DMS79 (cell line): ENCODE measurements at places on chromosomes 12 and 14.

DNA sequence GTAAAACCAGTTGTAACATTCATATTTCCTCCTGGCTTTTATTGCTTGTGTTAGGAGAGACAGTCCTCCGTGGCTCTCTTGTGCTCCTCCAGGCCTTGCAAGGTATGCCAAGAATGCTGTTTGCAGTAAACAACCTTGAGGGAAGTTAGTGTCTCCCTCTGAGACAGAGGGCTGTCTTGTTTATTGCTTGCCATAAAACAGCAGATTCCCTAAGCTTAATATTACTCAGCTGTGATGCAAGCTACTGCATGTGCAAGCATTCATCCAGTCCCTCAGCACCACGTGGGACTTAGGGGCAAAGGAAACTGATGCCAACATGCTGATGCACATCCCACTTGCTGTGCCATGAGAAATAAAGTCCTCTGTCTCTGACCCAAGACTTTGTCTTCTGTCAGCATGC is 6.6 kb downstream of the POMT2 start:
- no peak for DNase-seq

DNA sequence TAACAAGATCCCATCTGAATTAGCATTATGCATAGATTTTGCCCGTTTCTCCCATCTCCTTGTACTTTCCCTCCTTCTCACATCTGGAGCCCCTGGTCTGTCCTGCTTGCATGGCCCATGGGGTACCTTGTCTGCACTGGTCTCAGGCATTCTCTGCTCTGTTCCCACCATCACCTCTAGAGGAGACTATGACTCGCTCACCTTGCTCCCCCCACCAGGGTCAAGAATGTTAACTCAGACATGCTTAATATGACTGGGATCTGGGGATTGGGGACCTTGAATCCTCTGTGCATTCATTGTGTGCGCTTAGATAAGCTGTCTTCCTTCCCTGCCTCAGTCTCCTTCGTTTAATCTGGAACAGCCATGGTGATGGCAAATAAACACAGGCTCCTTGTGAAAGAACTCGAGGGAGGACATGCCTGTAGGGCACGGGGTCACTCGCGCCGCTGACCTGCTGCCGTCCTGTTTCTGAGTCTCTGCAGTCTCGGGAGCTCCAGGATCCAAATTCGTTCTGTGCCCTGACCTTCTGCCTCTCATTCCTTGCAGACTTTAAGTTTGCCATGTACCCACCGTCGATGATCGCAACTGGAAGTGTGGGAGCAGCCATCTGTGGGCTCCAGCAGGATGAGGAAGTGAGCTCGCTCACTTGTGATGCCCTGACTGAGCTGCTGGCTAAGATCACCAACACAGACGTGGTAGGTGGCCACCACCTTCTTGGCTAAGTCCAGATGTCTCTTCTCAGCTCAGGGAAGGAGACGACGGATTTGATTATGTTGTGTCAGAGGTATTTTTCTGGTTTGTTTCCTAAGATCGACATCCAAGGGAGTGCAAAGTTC is 15.0 kb downstream of the CCND2 start:
- DNase-seq = no peak

DNA sequence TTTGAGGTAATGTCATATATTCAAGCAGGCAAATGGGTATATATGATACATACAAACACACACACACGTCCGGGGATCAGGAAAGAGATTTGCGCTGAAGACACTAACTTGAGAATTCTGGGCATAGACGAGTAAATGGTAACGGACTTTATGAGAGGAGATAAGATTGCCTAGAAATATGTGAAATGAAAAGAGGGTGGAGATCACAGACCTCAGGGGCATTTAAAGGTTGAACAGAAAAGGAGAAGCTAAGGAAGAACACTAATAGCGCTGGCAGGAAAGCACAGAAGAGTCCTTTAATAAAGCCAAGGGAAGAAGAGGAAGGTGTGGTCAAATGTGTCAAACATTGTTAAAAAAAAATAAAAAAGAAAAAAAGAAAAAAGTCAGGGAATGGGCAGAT is 13.1 kb downstream of the CRY1 start:
- no peak for DNase-seq

DNA sequence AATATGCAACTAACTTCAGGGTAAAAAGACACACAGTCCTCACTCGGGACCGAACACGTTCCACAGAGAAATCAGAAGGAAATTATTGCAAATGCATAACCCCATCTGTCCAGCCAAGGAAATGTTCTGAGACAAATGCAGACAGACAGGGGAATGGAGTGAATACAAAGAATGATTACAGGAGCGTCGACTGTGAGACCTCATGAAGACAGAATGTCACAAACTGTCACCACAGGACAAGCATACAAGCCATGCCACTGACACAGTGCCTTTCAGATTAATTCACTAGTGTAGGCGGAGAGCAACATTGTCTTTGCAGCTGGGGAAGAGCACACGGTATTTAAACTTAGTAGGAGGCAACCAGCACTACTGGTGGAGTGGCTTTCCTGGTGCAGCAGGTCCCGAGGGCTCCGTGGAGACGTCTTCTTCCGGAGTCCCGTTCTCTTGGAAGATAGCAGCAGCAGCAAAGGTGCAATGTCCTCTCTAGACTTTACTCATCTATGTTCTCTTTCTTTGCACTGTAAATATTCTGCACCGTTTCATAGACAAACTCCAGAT is 44.6 kb downstream of the FBXO21 start:
- DNase-seq = no peak

DNA sequence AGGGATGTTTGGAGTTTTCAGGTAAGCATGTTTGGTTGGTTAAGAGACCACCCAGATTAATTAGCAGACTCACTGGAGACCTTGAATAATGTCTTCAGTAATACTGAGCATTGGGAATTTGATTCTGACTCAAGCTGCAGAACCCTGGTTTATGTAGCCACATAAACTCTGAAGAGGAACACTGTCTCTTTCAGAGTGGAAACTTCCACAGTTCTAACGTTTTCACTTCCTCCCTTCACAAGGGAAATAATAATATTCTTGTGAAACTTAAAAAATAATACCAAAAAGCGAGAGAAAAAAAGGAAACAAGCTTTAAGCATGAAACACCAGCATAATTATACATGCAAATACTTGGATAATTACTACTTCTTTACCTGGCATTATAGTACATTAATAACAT is 40.0 kb upstream of the ST8SIA1 start:
- DNase-seq = no peak

GRCh38 chr14:61559641-61560201 is 135.6 kb upstream of the HIF1A start:
- DNase-seq = no peak

GRCh38 chr12:9066755-9067423 is 48.8 kb downstream of the A2M start:
- DNase-seq = no peak

DNA sequence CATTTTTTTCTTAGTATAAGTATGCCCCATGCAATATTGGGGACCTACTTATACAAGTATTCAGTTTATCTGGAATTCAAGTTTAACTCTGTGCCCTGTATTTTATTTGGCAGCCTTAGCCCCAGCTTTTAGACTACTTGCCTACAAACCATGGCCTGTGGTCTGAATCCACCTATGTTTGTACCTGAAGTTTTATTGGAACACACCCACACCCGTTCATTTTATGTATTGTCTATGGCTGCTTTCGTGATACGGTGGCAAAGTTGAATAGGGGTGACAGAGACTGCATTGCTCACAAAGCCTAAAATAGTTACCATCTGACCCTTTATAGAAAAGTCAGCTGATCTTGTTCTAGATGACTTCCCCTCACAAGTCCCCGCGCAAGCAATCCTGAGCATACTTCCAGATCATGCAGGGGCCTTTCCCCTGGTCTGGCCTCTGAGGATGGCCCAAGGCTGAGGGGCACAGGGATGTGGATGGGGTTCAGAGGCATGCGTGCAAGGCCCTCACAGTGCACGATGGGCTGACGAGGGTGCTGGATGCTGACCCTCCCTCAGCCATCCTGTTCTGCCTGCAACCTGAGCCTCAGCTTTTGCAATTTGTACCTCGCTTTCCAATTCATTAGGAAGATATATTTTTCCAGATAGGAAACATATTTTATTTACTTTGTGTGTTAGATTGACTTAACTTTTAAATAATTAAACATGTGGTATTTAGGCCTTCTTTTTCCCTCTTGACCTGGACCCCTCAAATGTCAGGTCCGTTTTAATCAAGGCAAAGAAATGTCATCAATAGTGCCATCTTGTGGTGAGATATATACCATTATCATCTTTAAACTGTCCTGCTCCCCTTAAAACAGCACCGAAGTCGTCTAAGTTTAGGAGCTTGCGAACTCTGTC is 527.3 kb upstream of the CCDC196 start:
- DNase-seq = no peak

DNA sequence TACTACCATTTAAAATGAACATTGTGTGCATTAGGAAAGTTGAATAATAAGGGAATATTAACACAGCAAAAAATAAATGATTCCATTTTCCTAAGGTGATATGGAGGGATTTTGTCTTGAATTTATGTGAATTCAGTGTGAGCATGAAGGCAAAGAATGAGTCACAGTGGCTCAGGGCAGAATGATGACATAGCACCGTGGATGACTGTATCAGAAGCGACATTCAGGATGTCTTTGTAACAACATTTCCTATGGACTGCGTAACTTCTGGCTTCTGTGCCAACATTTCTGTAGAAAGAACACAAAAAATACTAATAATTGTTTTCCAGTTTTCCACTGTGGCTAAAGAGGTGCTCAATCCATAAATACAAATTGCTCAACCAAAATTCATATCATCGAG is 54.6 kb downstream of the TTC8 start:
- DNase-seq = no peak

GRCh38 chr12:99026332-99027054 is 381.4 kb downstream of the APAF1 start:
- no peak for DNase-seq

DNA sequence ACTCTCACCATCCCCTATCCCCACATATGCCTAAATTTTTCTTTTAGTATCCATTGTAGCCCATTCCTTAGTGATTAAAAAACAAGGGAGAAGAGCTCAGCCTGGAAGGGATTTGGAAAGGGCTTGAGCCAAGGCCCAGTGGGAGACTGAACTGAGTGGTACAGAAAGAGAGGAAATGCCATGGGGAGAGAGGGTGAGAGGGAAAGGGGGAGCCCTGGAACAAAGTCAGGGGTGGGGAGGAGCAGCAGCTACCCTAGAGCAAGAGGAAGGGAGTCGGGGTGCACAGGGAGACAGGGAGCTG is 2.6 kb upstream of the ATN1 start:
- no peak for DNase-seq

GRCh38 chr12:71046215-71046614 is 111.6 kb downstream of the TSPAN8 start:
- DNase-seq = no peak

DNA sequence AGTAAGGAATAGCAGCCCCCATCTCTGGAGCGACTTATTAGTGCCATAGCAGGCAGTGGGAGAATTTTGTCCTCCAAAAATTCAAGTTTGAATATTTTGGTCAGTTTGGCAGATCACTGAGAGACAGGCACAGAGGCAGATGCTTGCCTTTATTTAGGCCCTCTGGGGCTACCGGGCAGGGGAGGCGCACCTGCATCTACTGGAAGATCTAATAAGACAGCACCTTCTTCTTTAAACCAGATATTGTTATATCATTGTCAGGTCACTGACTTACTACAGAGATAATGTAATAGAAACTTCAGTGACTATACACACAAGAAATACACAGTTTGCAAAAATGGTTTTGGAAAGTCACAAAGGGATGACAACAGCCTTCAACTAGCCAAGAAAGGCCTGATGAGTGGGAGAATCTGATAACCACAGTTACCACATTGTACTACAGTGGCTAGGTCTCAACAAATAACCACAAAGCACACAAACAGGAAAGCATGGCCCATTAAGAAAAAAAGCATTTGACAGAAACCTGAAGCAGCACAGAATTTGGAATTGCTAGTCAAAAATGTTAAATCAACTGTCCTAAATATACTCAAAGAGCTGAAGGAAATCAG is 56.8 kb downstream of the CDK17 start:
- no peak for DNase-seq

DNA sequence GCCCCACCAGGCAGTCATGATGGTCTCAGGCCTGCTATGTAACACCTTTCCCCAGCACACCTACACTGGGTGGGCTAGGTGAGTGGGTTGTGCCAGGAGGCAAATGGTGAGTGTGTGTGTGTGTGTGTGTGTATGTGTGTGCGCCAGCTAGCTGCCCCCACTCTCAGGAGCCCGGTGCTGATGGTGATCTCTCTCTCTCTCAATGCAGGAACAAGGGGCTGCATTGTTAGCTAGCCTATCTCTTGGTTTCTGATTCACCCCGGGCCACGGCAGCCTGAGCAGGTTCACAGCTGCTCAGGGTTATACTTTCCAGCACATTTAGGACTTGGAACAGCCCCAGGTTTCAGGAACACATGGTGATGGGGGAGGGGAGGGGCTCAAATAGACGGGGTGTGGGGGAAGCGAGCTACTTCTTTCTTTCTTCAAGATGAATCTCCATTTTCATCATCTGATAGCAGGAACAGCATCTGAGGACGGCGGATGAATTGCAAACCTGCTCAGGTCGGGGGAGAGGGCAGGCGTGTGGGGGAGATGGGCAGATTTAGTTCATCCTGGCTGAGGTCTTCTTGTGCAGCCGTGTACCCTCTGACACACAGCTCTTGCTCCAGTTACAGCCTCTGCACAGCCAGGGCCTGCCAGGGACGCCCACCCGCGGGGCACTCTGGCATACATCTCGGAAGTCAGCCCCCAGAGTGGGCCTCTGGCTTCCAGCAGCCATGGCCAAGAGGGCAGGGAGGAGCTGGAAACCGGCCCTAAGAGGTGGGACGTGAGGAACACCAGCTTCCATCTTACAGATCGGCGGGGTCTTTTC is 137.6 kb downstream of the ZFP36L1 start:
- no peak for DNase-seq

GRCh38 chr12:127355061-127355841 is 911.7 kb upstream of the TMEM132C start:
- DNase-seq = no peak

- DNase-seq = no peak
These were observed 220.6 kb downstream of the SYT1 start for GRCh38 chr12:79085106-79085682.

DNA sequence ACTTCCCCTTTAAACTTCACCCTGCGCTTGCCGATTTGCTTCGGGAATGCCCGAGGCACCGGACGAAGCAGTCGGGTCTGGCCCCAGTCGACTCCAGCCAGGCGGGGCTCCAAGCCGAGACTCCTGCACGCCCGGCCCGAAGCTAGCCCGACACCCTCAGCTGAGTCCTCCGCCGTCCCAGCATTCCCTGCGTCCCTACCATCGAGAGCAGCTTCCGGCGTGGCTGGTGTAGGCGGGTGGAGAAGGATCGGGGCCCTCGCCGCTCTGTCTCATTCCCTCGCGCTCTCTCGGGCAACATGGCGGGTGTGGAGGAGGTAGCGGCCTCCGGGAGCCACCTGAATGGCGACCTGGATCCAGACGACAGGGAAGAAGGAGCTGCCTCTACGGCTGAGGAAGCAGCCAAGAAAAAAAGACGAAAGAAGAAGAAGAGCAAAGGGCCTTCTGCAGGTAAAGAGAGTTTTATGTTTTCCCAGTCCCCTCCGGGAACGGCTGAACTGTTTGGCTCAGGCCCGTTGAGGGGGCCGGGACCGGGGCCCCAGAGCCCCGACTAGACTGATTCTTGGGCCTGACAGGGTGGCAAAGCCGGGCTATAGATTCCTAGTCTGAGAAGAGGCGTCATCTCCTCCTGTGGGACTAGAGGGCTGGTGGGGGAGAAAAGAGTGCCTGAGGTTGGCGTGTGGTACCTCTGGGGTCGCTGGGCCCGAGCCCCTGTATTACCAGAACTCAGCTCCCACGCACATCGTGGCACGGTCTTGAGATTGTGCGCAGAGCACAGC is at the start of gene METAP2:
Gene METAP2 (plus strand): TSS at position 269 of the 776 bp plus-strand sequence. CDS start 28 bp downstream, at position 297.
- peak; percentile 92 for DNase-seq
